ENCODE measurements at places on chromosomes 7 and 10.

DNA sequence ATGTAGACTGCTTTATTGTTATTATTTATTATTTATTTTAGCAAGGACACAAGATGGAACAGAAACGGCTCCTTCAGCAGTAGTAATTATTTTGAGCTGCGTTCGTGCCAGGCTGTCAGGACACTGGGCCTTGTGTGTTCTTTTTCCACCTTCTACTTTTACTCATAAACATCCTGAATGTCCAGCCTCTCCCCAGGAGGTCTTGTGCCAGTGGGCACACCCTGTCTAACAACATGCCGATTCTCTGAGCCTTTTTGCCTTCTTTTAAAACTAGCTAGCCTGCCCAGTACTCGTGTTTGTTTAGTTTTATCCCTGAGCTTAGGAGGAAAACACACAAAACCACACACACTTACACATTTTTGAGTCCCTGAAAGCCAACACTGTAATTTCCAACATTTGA, 1.2 kb downstream of the SCIN start:
- no peak for DNase-seq

DNA sequence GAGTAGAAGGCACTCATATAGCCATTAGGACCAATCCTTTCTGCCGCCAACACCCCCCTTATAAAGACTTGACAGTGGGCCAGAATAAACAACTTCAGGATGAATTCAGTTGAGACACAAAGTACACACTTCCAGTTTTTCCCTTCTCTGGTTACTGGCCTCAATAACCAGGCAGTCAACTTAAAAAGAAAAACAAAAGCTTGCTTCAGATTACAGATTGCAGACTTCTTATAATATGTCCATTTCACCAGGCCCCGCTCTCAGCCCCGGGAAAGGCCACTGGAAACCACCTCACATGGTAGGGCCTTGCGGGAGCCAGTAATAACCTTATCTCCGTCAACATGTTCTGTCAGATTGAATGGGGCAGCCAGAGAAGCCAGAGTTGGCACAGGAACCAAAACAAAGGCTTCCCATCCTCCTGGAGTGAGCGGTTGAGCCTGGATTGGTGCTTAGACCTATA, 108.8 kb downstream of the EGFR start:
- no peak for DNase-seq

DNA sequence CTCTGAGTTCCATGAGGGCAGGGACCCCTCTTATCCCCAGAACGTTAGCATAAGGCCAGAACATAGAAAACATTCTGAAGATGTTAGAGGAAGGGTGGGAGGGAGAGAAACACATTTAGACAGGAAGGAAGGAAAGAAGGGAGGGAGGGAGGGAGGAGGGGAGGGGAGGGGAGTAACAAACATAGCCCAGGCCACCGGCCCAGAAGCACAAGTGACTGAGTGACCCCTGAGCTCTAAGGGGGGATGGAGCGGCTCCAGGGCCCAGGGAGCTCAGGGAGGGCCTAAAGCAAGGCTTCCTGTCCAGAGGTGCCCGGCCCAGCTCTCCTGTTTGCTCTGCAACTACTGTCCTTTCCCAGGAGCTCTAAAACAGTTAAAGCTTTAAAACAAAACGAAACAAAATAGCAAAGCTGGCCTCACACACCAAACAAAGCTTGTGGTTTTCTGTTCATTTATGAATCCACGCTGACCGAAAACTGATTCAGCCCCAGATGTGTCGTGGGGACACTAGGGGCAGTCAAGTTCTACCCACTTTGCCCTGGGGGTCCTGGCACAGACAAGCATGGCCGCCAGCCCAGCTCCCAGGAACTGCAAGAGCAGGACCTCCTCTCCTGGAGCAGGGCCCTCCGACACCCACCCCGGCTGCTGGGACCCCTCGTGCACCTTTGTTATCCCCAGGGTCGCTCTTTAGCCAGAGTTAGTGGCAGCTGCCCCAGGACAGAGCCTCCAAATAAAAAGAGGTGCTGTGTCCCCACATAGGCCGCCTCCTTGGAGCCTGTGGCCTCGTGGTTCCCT, 496.2 kb upstream of the FOXK1 start:
- no peak for DNase-seq

DNA sequence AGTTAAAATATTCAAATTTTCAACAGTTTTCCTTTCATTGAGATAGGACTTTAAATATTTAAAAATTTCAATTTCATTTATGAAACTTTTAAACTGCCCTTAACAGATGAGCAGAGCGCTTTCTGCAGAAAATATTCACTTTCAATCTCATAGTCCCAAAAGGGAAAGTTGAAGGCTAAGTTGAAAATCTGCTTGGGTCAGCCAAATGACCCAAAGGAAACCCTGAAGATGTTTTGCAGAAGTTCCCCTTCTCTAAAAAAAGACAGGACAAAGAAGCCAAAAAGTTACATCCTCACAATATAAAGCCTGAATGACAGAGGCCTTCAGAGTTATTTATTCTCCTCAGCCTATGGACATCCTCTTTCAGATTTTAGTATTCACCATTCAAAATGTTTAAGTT, 17.6 kb upstream of the SCIN start:
- no peak for DNase-seq

- DNase-seq: no peak
Measured at GRCh38 chr10:44339218-44339617, 45.7 kb downstream of the CXCL12 start.

DNA sequence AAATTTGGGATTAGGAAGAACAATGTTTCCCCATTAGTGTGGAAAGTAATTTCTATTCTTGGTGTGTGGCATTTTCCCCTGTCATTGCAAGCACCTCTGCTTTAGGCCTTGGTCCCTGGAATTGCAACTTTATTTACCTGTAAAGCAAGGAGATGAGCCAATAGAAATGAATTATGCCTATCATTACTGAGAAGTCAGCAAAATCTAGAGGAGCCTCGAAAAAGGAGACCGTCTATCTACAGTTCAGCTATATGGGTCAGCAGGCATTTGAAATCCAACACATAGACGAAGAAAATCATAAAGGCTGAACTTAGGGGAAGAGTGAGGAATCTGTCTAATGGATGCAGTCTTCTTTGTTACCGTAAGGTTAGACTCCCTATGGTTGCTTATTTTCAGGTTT, 161.1 kb downstream of the CCDC71L start:
- no peak for DNase-seq

- no peak for DNase-seq
Measured at GRCh38 chr7:88310956-88311674, 4.4 kb upstream of the STEAP4 start.

- DNase-seq: no peak
Measured at GRCh38 chr10:111108441-111108840, 31.6 kb downstream of the ADRA2A start.

DNA sequence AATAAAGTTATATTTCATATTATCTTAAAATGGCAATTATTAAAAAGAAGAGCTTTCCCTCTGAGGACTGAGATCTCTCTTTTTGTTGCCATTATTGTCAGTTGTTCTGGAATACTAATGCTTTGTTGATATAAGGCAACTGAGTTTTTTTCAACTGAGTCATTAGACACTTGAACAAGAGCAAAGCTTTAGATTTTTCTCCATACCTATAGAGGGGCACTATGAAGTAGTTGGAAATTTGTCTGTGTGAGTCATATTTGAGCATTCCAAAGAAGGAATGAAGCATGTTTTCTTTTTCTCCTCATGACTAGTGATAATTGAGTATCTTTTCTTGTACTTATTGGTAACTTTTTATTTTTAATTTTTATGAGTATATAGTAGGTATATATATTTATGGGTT, 24.5 kb downstream of the RPA3 start:
- no peak for DNase-seq

- no peak for DNase-seq
Measured at GRCh38 chr10:104057717-104058116, 28.0 kb downstream of the COL17A1 start.

GRCh38 chr10:47379901-47380300, 4.2 kb downstream of the ZNF488 start:
- DNase-seq: no peak

GRCh38 chr7:157547102-157547501, 210.3 kb downstream of the DNAJB6 start:
- DNase-seq: no peak

GRCh38 chr10:129766611-129767550, 197.2 kb downstream of the EBF3 start:
- DNase-seq: no peak

GRCh38 chr10:68135362-68135761, 26.1 kb downstream of the MYPN start:
- no peak for DNase-seq

DNA sequence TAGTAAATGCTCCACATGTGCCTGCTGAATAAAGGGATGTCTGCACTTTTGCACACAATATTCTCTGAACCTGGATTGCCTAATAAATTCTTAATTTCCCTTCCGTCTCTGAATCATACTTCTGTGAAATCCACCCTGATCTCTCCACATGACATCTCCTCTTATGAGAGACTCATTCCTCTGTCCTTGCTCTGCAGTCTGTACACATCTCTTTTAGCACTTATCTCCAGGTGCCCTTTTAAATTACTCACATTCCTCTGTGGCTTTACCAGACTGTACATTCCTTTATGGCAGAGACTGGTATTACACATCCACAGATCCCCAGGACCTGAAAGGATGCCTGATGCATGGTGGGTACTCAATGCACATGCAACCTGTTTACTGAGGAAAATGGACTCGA, 527.6 kb downstream of the PHTF2 start:
- no peak for DNase-seq

DNA sequence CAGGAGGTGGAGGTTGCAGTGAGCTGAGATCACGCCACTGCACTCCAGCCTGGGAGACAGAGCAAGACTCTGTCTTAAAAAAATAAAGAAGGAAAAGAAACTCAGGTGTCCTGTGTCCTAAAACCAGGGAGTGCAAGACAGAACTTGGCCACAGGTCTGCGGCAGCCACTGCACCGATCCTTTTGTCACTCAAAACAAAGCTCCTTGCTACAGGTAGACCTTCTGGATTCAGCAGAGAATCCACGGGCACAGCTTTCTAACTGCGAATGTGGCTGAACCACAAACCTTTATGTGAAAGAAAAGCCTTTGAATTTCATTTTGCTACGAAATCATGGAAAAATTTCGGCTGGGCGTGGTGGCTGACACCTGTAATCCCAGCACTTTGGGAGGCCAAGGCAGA, 634.9 kb downstream of the CALN1 start:
- DNase-seq: no peak

GRCh38 chr10:3537518-3537917, 247.5 kb downstream of the KLF6 start:
- no peak for DNase-seq

GRCh38 chr7:4884164-4884563, 648 bp upstream of the RADIL start:
- DNase-seq: no peak

DNA sequence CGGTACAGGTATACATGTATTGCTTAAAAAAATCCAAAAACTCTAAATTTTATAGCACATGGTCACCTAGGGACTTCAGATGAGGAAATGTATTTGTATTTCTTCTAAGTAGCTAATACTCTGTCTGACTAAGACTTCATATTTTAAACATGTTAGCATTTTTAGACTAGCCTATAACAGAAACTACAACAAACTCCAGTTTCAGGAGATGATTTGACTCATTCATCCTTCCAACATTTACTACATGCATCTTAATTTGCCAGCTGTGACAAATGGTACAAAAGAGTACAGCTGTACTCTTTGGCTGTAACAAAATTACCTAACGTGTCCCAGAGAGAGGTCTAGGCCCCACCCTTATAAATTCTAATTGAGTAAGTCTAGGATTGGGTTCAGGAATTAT, 22.2 kb downstream of the TMEM209 start:
- DNase-seq: no peak

- no peak for DNase-seq
Measured at GRCh38 chr7:151099486-151100211, 13.4 kb downstream of the AGAP3 start.

DNA sequence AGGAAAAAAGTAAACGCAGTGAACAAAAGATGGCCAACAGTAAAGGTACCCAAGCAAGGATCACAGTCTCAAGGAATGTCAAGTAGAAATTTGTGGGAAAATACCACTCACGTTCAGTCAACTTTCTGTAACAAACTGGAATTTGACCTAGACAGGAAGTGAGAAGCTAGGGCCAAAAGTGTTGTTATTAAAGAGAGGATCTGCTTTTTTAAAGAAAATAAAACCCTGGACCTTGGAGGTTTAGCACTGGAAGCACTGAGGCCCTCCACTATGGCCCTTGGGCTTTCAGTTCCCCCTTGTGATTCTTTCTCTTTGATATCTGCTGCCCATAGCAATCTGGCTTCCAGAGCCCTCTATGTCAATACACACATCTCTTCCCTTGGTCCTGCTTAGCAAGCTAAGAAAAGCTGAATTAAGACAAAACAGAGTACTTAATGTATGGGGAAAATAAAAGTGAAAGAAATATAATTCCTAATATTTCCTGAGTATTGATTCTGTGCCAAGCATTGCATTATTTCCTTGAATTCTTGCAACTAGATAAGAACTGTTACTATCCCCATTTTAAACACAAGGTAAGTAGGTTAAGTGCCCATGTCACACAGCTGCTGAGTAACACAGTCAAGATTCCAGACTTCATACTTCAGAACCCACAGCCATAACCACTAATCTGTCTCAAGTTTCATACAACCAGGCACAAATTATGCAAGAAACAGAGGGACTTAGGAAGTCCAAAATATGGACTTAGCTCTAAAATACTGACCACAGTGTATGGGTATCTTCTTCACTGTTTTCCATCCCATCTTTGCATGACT, 2.6 kb upstream of the ZNF438 start:
- no peak for DNase-seq

- no peak for DNase-seq
Measured at GRCh38 chr7:33050535-33051318, 11.8 kb downstream of the NT5C3A start.

- DNase-seq: no peak
Measured at GRCh38 chr7:98073047-98073446, 33.6 kb upstream of the LMTK2 start.

DNA sequence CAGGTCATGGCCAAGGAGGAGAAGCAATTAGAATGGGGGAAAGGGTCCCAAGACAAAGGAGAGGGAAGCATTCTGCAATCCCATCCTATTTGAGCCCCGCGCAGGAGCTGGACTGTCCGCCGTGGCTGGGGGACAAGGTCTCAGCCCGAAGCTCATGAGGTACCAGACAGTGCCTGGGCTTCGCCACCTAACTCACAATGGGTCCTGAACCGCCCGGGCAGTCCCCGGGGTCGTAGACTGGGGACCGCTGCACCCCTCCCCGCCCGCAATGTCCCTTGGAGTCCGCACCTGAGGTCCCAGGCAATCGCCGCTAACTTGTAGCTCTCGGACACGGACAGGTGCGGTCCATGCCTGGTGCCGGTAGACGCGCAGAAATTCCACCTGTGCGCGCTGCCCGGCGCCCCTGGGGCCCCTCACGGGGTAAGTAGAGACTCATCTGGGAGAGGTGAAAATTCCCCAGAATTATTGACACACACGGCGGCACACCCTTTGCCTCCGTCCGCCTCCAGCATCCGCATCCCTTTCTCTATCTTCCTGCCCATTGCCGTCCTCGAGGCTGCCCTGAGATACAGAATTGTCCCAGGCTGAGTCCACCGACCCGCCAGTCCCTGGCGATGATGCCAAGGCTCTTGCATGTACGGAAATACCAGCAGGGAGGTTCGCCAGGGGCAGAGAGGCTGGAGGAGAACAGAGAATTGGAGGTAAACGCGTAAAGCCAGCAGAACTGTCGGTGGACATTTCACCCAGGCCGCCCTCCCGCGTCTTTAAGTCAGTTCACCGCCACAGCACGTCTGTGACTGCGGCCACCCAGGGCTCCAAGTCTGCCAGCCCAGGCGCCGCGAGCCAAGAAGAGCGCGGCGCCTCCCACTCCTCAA, 1.8 kb downstream of the CHRM2 start:
- DNase-seq: no peak

All from stimulated activated CD4-positive, alpha-beta T cell treated with anti-CD3 and anti-CD28 coated beads, Interleukin-4, amount 100 ng/mL, for 48 hours (primary cell).